ENCODE measurements at places on chromosomes 6 and 20.

DNA sequence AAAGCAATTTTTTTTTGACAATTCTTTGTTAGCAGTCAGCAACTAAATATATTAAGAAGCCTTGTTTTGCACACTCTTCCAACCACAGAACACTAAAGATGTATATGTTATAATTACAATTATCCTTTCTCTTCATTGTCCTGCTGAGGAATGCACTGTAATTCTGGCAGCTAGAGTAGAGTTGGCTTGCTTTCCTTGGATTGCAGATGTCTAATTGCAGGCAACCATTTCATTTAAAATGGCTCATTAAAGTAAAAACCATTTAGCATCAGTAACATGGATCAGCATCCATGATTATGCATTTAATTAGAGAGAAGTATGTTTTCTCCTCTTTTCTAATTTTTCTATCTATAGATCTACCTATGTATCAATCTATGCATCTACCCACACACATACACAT, 335.4 kb downstream of the GRIK2 start:
- DNase-seq: no peak
- no peaks in the 10 kb centered on the region for H3K27me3 ChIP-seq
- no peaks in the 10 kb centered on the region for H3K36me3 ChIP-seq
- H3K4me3 ChIP-seq: no peak overlapping the region

- H3K27ac ChIP-seq: no peak overlapping the region
- H3K4me1 ChIP-seq: peaks cover 15% of the 10 kb centered on the region
- no peak for DNase-seq
- no peak overlapping the region for H3K4me3 ChIP-seq
Observed at GRCh38 chr6:27761391-27761790, 150.8 kb downstream of the OR2B2 start.

- H3K4me3 ChIP-seq: no peak overlapping the region
- H3K27me3 ChIP-seq: peaks cover 5% of the 10 kb centered on the region
- no peak overlapping the region for H3K27ac ChIP-seq
- H3K36me3 ChIP-seq: no peaks in the 10 kb centered on the region
- H3K4me1 ChIP-seq: no peaks in the 10 kb centered on the region
- DNase-seq: no peak
Observed at GRCh38 chr20:39876976-39877635, 811.9 kb downstream of the MAFB start.

DNA sequence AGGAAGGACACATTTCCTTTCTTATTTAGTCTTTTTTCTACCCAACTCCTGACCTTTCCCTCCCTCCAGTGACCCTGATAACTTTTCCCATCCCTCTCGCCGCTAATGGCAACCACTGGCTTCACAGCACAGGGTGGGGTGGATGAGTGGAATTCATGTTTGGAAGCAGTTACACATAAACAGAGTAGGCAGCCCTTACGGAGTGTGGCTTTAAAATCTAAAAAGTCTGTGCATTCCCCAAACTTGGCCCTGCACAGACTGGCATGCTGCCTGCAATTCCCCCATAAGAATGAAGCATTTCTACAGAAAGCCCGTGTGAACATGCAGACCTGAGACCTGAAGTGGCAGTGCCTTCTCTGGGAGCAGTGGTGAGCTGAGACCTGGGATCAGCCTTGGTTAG, 275.9 kb upstream of the PRND start:
- no peaks in the 10 kb centered on the region for H3K36me3 ChIP-seq
- no peaks in the 10 kb centered on the region for H3K27me3 ChIP-seq
- H3K27ac ChIP-seq: no peak overlapping the region
- DNase-seq: no peak
- H3K4me1 ChIP-seq: no peaks in the 10 kb centered on the region
- H3K4me3 ChIP-seq: no peak overlapping the region

- no peak overlapping the region for H3K27ac ChIP-seq
- H3K27me3 ChIP-seq: no peaks in the 10 kb centered on the region
Observed at GRCh38 chr6:155381673-155382337, 67.5 kb upstream of the TFB1M start.

- H3K36me3 ChIP-seq: no peaks in the 10 kb centered on the region
- no peak overlapping the region for H3K4me3 ChIP-seq
- no peak overlapping the region for H3K27ac ChIP-seq
- DNase-seq: no peak
- no peaks in the 10 kb centered on the region for H3K27me3 ChIP-seq
- H3K4me1 ChIP-seq: peaks cover 3% of the 10 kb centered on the region
Observed at GRCh38 chr20:17579369-17580039, 9.6 kb downstream of the DSTN start.

- no peak overlapping the region for H3K27ac ChIP-seq
- H3K36me3 ChIP-seq: no peaks in the 10 kb centered on the region
- no peak for DNase-seq
- H3K4me3 ChIP-seq: no peak overlapping the region
Observed at GRCh38 chr6:119791736-119792135, 442.2 kb upstream of the MAN1A1 start.

- H3K27me3 ChIP-seq: no peaks in the 10 kb centered on the region
- no peak for DNase-seq
- no peaks in the 10 kb centered on the region for H3K36me3 ChIP-seq
- H3K27ac ChIP-seq: no peak overlapping the region
- no peak overlapping the region for H3K4me3 ChIP-seq
- no peaks in the 10 kb centered on the region for H3K4me1 ChIP-seq
Observed at GRCh38 chr6:134442073-134442472, 124.2 kb upstream of the SGK1 start.

GRCh38 chr20:58017231-58017969, 211.1 kb downstream of the ANKRD60 start:
- DNase-seq: no peak
- H3K27me3 ChIP-seq: peaks cover 31% of the 10 kb centered on the region
- H3K36me3 ChIP-seq: no peaks in the 10 kb centered on the region
- no peak overlapping the region for H3K27ac ChIP-seq
- no peak overlapping the region for H3K4me3 ChIP-seq

GRCh38 chr6:17785094-17785787, 78.5 kb upstream of the NUP153 start:
- no peak overlapping the region for H3K4me3 ChIP-seq
- H3K27me3 ChIP-seq: no peaks in the 10 kb centered on the region
- DNase-seq: no peak
- H3K27ac ChIP-seq: no peak overlapping the region
- H3K36me3 ChIP-seq: no peaks in the 10 kb centered on the region
- H3K4me1 ChIP-seq: no peaks in the 10 kb centered on the region

- peak overlapping the region; percentile 38 for H3K27ac ChIP-seq
- DNase-seq: peak; percentile 16
- H3K4me1 ChIP-seq: peaks cover 29% of the 10 kb centered on the region
- H3K4me3 ChIP-seq: peak overlapping the region; percentile 75
Observed at GRCh38 chr20:25247000-25247517, 826 bp upstream of the PYGB start.

- no peak for DNase-seq
- no peak overlapping the region for H3K27ac ChIP-seq
- no peak overlapping the region for H3K4me3 ChIP-seq
- no peaks in the 10 kb centered on the region for H3K36me3 ChIP-seq
- peaks cover 3% of the 10 kb centered on the region for H3K4me1 ChIP-seq
Observed at GRCh38 chr6:45105170-45105820, 222.8 kb upstream of the RUNX2 start.

- H3K36me3 ChIP-seq: no peaks in the 10 kb centered on the region
- no peak for DNase-seq
- H3K4me3 ChIP-seq: no peak overlapping the region
- no peak overlapping the region for H3K27ac ChIP-seq
- no peaks in the 10 kb centered on the region for H3K4me1 ChIP-seq
Observed at GRCh38 chr20:62374331-62375152, 7.4 kb upstream of the LAMA5 start.

DNA sequence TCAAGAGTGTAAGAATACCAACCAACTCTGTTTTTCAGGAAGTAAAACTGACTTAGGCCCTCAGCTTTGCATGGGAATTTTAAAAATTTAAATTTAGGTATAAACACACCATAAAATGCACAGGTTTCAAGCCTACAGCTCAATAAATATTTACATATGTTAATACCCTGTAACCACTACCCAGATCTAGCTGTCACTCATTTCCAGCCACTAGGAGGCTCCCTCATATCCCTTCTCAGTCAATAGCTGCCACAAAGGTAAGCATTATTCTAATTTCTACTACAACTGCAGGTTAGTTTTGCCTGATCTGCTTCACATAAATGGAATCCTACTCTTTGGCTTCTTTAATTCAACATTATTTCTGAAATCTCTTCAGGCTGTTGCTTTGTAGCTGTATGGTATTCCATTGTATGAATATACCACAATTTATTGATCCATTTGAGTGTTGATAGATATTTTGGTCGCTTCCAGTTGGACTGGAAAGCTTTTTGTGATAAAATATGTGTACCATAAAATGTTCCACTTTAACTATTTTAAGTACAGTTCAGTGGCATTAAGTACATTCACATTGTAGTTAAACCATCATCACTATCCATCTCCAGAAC, 32.5 kb upstream of the MEI4 start:
- H3K27me3 ChIP-seq: no peaks in the 10 kb centered on the region
- no peak overlapping the region for H3K4me3 ChIP-seq
- no peak overlapping the region for H3K27ac ChIP-seq
- no peak for DNase-seq
- no peaks in the 10 kb centered on the region for H3K4me1 ChIP-seq
- H3K36me3 ChIP-seq: no peaks in the 10 kb centered on the region
